Stimulated activated CD4-positive, alpha-beta T cell treated with anti-CD3 and anti-CD28 coated beads, Interleukin-1b, Interleukin-23, amount 100 ng/mL, for 24 hours (primary cell): ENCODE measurements at places on chromosomes 3 and 15.

DNA sequence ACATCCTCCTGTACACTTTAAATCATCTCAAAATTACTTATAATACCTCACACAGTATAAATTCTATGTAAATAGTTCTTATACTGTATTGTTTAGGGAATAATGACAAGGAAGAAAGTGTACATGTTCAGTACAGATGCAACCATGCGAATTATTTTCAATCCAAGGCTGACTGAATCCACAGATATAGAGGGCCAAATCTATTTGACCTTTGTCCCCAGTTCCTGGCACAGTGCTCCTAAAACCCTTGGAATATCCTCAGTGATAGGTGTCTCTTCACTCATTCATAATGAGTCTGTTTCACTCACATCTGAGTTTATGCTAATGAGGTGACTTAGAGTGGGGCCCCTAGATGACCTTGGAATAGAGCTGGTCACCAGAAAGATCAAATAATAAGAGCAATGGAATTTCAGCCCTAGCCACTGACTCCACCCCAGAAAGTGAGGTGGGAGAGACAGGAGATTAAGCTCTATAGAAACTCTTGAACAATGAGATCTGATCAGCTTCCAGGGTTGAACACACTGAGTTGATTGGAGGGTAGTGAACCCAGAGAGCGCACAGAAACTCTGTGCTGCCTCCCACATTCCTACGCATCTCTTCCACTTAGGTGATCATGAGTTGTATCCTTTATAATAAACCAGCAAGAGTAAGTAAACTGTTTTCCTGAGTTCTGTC, 65.3 kb downstream of the ADAM10 start:
- DNase-seq: no peak

- DNase-seq: no peak
Measured at GRCh38 chr3:106631373-106632108, 745.7 kb upstream of the CCDC54 start.

- DNase-seq: no peak
Measured at GRCh38 chr3:13380971-13381370, 39.2 kb downstream of the NUP210 start.

GRCh38 chr3:188740010-188740409, 431.8 kb upstream of the TPRG1 start:
- DNase-seq: no peak

GRCh38 chr3:122786066-122786465, 7.6 kb downstream of the HSPBAP1 start:
- DNase-seq: no peak

GRCh38 chr15:28169366-28169765, 70.3 kb upstream of the OCA2 start:
- no peak for DNase-seq

DNA sequence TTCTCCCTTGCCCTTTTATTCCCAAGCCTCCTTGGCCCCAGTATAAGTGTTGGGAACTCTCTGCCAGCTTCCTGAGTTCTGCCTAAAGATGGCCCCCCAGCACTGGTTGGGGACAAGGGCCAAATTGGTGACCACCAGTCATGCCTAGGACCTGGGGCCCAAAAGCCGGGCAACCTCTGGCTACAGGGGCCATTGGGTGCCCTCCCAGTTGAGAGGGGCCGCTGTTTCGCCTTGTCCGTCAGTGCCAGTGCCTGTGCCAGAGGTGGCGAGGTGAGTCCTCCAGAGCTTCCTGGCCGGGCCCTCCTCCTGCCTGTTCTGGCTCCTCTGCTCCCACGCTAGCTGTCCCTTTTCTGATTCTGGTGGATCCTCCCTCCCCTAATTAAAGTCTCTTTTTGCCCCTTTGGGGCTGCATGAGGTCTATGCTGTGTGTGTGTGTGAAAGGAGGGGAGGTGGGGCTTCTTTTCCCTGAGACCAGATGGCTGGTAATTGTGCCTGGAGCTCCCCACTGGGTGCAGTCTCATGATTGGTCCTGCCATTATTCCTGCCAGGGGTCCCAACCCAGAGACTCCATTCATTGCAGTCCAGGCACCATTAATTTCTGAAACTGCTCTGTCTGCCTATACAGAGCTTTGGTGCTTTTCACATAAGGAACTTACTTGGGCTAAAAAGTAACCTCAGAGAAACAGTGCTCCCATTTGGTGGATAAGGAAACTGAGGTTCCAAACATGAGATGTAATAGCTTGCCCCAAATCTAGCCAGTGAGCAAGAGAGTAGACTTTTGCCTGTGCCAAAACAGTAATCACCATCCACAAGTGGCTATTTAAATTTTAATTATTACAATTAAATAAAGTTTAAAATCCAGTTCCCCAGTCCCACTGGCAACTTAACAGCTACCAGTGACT, 3.1 kb upstream of the TTLL3 start:
- DNase-seq: no peak
